H1 (cell line): ENCODE measurements at places on chromosomes 6 and 20. TPM values are rescaled to one million over a fixed set of nuclear protein-coding genes. Genes with fewer than 3 reads are reported as not detected.

DNA sequence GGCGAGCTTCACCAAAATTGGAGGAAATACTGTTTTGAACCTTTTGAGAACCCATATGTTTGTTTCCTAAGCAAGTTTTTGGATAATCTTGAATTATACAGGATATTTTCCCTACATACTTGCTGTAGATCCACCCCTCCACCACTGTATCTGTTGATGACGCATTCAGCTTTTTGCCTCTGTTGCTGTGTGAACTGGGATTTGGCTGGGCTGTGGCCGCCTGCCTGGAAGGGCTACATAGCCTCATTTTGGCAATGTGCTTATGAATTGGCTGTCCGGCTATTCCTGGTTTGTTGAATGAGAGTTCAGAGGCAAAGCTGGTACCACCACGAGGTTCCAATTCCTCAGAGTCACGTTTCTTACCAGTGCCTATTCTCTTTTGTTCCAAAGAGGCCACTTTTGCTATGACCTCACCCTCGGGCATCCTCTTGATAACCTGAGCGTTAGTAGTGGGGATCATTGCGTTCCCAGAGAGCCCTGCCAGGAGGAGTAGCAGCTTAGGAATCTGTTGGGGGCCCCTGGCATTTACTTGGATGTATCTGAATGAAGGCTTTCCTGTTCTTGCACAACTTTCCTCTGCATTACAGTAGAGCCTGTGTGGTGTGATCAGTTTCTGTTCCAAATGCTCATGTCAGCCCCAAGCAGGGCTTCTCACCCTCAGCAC is 6.4 kb downstream of the FAM83D start:
- no peak for DNase-seq

Gene BTN1A1
- 0.28 and 0.55 TPM in 2 replicates for total RNA-seq

Gene GNAS-AS1
- total RNA-seq: 11.7 and 13.7 TPM in 2 replicates

DNA sequence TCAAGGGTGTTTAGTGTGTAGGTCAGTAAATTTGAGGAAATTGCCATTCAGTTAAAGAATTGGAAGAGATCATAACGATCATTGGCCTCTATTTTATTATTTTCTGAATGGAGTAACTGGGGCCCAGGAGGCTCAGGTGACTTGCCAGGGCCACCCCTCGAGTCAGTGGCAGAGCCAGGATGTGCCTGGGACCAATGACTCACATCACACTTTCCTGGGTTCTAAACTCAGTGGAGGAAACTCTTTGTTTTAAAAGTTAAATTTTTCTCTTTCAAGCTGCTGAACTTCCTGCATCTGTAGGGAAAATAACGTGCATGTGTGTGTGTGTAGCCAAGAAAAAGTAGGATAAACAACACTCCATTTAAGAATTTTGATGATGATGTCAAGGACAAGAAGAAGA is 135.5 kb downstream of the MYLK4 start:
- DNase-seq: no peak
